ENCODE measurements at places on chromosomes 13 and 19. TPM values are rescaled to one million over a fixed set of nuclear protein-coding genes. Genes with fewer than 3 reads are reported as not detected.

WDR88 gene
- total RNA-seq: not detected

GRCh38 chr19:40721936-40722661 is 5.2 kb downstream of the ITPKC start:
- H3K27me3 ChIP-seq: no peaks in the 10 kb centered on the region
- no peak for DNase-seq
- no peak overlapping the region for H3K4me3 ChIP-seq
- peaks cover 25% of the 10 kb centered on the region for H3K36me3 ChIP-seq

- H3K27ac ChIP-seq: no peak overlapping the region
- no peak for DNase-seq
- H3K27me3 ChIP-seq: no peaks in the 10 kb centered on the region
- H3K4me1 ChIP-seq: no peaks in the 10 kb centered on the region
- H3K36me3 ChIP-seq: peaks cover 11% of the 10 kb centered on the region
Observed at GRCh38 chr13:111325941-111326620, 5.6 kb downstream of the TEX29 start.

DNA sequence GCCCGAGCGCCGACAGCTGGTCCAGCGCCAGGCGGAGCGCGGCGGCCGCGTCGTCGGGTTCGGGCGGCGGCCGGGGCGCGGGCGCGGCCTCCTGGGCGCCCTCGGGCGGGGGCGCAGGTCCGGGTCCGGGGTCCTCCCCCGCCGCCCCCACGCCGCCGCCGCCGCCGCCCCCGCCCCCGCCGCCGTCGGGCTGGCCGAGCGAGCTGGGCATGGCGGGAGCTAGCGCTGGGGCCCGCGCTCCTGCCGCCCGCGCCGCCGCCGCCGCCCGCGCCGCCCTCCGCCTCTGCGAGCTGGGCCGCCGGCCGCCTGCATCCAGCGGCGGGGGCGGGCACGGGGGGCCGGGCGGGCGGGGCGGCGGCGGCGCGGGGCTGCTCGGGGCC is 287 bp downstream of the MEX3D start:
- no peaks in the 10 kb centered on the region for H3K27me3 ChIP-seq
- no peaks in the 10 kb centered on the region for H3K36me3 ChIP-seq
- peaks cover 23% of the 10 kb centered on the region for H3K4me1 ChIP-seq
- H3K4me3 ChIP-seq: no peak overlapping the region
- H3K27ac ChIP-seq: no peak overlapping the region

GRCh38 chr19:18021121-18021755 is 13.3 kb downstream of the ARRDC2 start:
- no peak for DNase-seq
- peaks cover 68% of the 10 kb centered on the region for H3K4me1 ChIP-seq
- H3K4me3 ChIP-seq: peak overlapping the region; percentile 3
- H3K36me3 ChIP-seq: no peaks in the 10 kb centered on the region
- no peaks in the 10 kb centered on the region for H3K27me3 ChIP-seq

DNA sequence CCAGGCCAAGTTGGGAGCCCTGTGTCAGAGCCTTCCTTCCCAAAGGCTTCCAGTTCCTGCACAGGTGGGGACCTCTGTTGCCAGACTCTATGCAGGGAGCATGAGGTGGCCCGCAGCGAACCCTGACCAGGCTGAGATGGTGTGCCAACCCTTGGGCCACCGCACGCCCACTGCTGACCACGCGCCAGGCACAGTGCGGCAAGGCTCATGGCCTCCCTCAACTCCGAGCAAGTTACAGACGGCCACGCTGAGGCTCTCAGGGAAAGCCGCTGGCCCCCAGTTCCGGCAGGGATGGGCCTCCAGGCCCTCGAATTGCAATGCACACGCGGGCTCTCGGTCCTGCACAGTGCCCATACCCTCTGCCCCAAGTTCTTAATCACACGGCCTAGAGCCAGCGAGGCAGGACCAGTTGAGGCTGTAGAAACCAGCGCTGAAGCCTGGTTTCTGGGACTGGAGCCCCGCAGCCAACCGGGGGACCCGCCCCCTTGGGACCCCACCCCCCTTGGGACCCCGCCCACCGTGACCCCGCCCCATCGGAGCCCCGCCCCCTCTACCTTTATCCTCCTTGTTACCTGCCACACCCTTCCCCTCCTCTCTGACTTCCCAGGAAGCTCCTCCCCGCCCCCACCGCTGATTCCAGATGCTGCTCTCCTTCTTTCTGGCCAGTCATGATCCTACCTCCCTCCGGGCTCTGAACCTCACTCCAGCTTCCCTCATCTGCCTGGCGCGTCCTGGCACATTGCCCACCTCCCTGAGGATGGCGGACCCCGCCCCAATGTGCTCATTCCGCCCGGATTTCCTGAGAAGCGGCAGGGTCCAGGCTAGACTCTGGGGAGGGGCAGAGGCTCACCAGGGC is 6.0 kb downstream of the PEX11G start:
- no peak for DNase-seq
- H3K36me3 ChIP-seq: no peaks in the 10 kb centered on the region
- H3K27me3 ChIP-seq: no peaks in the 10 kb centered on the region
- no peak overlapping the region for H3K27ac ChIP-seq
- peaks cover 19% of the 10 kb centered on the region for H3K4me1 ChIP-seq
- H3K4me3 ChIP-seq: no peak overlapping the region

UQCR11 gene
- total RNA-seq: 190 TPM

DNA sequence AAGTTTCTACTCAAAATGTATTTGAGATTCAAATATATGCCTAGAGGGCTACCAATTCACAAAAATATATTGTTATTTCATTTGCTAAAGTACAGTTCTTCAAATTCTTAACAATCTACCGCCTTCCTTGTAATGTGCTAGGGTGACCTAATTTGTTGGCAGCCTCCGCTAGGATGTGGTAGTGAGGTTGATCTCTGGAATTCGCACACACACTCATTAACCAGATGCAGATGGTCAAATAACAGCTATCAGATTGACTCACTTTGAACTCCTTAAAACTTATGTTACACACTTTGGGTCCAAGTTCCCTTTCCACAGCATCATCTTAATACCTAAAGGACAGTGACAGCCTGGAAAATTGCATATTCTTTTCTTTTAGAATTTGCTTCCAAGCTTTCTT is 367.3 kb downstream of the DCT start:
- no peak overlapping the region for H3K4me3 ChIP-seq
- no peak for DNase-seq
- peaks cover 44% of the 10 kb centered on the region for H3K4me1 ChIP-seq
- no peak overlapping the region for H3K27ac ChIP-seq
- no peaks in the 10 kb centered on the region for H3K27me3 ChIP-seq

DNA sequence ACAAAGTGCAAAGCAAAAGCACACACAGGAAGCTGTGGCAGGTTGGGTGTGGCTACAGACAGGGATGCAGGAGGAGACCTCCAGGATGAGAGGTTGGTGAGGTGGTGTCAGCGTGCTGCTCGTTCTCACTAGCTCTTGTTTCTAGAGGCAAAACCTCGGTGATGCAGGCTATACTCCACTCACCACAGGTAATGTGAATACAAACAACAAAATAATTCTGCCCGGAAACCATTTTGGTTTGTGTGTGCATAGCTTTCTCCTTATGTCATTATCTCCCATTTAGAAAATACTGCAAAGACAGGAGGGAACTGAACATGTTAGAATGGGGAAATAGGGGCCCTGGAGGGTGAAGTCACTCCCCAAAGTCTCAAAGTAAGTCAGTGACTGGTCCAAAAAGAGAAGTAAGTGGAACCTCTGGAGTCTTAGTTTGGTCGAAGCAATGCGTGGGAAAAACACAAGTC is 9.4 kb downstream of the LCP1 start:
- H3K27ac ChIP-seq: no peak overlapping the region
- DNase-seq: no peak
- H3K36me3 ChIP-seq: no peaks in the 10 kb centered on the region
- no peak overlapping the region for H3K4me3 ChIP-seq
- H3K4me1 ChIP-seq: peaks cover 16% of the 10 kb centered on the region

DNA sequence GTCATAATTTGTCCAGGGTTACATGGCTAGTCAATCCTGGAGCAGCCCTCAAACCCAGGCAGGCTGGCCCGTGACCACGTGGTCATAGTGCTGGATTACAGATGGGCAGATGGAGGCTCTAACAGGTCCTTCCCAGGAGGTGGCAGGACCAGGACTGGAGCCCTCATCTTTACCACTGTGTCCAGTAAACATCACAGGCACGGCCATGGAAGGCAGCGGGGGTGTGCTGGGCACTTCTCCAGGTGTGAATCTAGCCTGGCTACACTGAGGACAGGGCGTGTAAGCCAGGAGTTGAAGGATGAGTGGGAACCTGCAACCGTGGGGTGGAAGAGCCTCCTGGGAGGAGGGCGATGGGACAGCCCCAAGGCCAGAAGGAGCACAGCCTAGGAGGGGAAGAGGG is 6.1 kb downstream of the CIC start:
- H3K4me1 ChIP-seq: peaks cover 64% of the 10 kb centered on the region
- H3K36me3 ChIP-seq: peaks cover 15% of the 10 kb centered on the region
- H3K27ac ChIP-seq: peak overlapping the region; percentile 76
- no peak overlapping the region for H3K4me3 ChIP-seq
- no peak for DNase-seq
- H3K27me3 ChIP-seq: no peaks in the 10 kb centered on the region

GRCh38 chr13:27770809-27771208 is 21.5 kb upstream of the GSX1 start:
- H3K27ac ChIP-seq: no peak overlapping the region
- no peak overlapping the region for H3K4me3 ChIP-seq
- no peaks in the 10 kb centered on the region for H3K4me1 ChIP-seq
- peaks cover 36% of the 10 kb centered on the region for H3K27me3 ChIP-seq
- no peaks in the 10 kb centered on the region for H3K36me3 ChIP-seq
- DNase-seq: no peak

IRS2 gene
- total RNA-seq: 25.8 TPM

- no peaks in the 10 kb centered on the region for H3K36me3 ChIP-seq
- peak overlapping the region; percentile 35 for H3K4me3 ChIP-seq
- H3K27me3 ChIP-seq: no peaks in the 10 kb centered on the region
- H3K4me1 ChIP-seq: peaks cover 15% of the 10 kb centered on the region
Observed at GRCh38 chr13:104011505-104012241, 945.5 kb upstream of the SLC10A2 start.

GRCh38 chr19:45878043-45878794 is 7.7 kb downstream of the IRF2BP1 start:
- no peak for DNase-seq
- H3K4me3 ChIP-seq: no peak overlapping the region
- peaks cover under 1% of the 10 kb centered on the region for H3K36me3 ChIP-seq
- H3K27me3 ChIP-seq: no peaks in the 10 kb centered on the region
- no peak overlapping the region for H3K27ac ChIP-seq
- H3K4me1 ChIP-seq: peaks cover 16% of the 10 kb centered on the region

DNA sequence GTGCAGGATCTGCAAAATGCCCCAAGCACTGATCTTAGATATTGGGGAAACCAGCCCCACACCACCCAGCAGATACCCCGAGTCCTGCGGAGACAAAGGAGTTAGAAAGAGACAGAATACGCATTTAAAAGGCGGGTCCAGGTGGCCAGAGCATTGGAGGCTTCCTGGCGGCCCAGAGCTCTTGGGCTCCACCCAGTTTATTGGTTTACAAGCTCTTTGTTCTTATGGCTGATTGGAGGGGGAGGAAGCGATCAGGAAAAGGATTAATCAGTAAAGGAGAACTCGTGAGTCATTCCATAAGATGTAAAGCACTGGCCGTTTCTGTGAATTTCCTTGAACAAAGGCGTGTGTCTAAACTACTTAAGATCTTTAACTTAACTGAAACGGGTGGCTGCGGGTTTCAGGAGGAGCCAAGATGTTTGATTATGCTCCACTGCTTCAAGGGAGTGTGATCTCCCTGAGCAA is 926 bp downstream of the ZNF587 start:
- no peaks in the 10 kb centered on the region for H3K27me3 ChIP-seq
- peaks cover 18% of the 10 kb centered on the region for H3K36me3 ChIP-seq
- peak overlapping the region; percentile 89 for H3K27ac ChIP-seq
- peaks cover 21% of the 10 kb centered on the region for H3K4me1 ChIP-seq
- peak overlapping the region; percentile 84 for H3K4me3 ChIP-seq

CALR3 gene
- not detected for total RNA-seq

Measured in chondrocyte (in vitro differentiated cells).